Cortex of kidney (tissue), 1 donor: ENCODE measurements at places on chromosomes 7 and 10.

DNA sequence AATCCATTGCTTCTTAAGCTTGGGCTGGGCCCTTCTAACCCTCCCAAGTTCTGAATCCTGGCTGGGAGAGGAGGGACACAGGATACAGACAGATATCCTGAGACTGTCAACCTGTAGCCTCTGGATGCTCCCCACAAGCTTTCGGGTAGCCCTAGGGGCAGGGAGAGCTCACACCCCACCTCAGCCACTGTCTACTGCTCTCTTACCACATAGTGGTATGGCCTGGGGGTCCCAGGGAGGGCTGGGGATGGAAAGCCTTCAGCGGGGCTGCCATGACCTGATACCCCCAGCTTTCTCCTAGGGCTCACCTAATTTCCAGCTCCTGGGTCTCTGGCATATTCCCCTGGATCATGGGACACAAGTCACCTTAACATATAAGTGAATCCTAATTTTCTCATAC lies 25.1 kb downstream of the CRHR2 start:
- DNase-seq = no peak

- no peak for DNase-seq
These were observed 82.6 kb upstream of the CHCHD3 start for GRCh38 chr7:133164498-133164897.

DNA sequence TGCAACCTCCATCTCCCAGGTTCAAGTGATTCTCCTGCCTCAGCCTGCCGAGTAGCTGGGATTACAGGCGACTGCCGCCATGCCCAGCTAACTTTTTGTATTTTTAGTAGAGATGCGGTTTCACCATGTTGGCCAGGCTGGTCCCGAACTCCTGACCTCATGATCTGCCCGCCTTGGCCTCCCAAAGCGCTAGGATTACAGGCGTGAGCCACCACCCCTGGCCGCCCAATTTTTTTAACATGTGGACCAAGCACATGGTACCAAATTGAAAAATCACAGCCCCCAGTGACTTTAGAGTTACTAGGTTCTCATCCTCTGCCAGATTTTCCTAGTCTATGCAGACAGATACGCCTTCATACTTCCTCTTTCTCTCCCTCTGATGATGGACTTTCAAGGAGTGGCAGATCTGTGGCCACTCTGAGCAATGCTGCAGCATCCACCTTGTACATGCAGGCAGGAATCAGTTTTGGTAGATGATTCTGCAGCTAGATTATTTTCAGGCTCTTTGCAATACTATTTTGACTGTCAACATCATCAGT lies 34.0 kb upstream of the EZH2 start:
- DNase-seq = no peak

- no peak for DNase-seq
These were observed 33.6 kb downstream of the MEOX2 start for GRCh38 chr7:15652776-15653290.

GRCh38 chr10:123948030-123948823 lies 56.6 kb upstream of the CPXM2 start:
- DNase-seq = no peak

DNA sequence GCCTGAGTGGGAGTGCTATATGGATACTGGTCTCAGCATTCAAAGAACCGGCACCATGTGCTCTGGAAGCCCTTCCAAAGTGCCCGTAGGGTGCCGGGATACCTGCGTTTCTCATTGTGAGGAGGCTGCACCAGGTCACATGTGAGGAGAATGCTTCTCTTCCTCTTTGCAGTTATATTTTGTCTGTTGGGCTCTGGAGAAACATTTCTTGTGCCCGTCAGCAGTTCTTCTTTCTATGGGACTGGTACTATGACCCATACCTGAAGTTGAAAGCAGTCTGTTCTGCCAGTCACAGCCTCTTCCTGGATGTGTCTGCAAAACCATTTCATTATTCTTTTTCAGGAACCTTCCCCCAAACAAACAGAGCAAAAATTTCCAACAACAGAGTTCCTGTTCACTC lies 465.0 kb downstream of the SUGCT start:
- DNase-seq = no peak

DNA sequence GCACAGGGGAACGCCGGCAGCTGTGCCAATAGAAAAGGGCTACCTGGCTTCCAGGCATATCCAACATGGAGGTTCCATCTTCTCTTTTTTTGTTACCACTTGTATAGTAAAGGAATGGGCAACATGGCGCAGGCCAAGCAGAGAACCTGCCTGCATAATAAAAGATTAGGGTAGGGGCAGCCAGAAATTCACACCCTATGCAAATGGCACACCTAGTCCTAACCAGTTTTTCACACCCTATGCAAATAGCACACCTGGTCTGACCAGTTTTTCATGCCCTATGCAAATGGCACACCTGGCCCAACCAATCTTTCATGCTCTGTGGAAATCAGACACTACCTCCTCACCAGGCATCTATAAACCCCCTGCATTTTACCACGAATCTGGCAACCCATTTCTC lies 369.5 kb downstream of the IPMK start:
- DNase-seq = no peak

GRCh38 chr10:71432956-71433767 lies 36.4 kb downstream of the CDH23 start:
- no peak for DNase-seq

DNA sequence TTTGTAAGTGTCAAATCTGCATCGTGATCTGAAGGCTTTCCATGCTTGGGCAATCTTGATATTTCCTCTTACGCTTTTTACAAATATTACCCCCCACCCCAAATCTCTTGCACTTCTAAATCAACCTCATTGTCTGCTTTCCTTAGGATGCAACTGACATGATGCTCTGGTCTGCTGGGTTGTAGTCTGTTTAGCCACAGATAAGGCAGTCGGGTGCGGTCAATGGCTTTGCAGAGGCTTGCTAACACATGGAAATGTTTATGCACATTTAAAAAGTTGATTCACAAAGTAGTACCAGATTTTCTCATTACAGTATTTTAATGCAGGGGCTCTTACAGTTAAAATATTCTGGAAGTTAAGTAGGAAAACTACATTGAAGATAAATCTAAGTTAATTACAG lies 172.5 kb downstream of the BAMBI start:
- DNase-seq = no peak

DNA sequence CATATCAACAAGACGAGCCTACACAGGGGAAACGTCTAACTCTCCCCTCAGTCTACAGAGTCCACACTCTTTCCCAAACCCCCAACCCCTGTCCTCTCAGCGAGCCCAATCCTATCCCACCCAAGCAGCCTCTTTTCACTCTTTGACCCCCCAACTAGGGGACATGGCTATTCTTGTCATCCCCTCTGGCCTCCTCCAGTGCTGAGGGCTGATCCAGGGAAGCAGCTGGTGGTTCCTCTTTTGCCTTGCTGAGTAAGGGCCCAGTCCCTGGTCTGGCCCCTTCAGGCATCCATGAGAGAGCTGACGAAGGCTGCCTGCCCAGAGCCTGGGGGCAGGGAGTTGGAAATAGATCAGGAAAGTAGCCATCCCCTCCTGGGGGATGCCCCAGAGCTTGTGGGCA lies 6.4 kb downstream of the NOBOX start:
- no peak for DNase-seq

DNA sequence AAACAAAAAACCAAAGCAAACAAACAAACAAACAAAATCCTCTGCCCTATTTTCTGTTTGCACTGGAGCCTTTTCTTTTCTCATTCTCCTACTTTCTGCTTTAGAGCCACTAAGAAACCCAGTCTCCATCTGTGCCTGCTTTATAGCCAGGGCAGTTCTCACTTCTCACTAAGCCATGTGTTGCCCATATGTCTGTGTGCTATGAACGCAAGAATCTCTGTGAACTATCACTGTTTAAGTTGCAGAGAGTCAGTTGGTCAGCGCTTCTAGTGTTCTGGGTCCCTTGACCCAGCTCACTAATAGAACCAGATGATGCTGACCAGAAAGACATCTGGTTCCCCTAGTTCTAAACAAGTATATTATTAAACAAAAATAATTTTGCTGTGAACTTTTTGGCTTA lies 81.4 kb downstream of the FAM185A start:
- no peak for DNase-seq

DNA sequence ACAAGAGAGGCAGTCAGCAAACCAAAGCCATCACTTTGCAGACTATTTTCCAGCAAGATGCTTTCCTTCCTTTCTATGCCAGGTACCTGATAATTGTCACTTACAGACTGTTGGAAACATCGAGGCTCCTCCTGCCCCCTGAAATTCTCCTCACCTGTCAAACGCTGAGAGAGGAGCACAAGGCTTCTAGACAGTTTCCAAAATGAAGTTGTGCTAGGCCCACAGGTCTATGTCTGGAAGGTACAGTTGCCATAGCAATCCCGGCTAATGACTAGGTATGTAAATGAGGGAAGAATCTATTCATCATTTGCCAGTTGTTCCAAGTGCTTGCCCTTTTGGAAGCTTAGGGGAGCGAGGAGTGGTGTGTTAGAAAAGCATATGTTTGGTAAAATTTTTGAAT lies 334.4 kb downstream of the CALN1 start:
- DNase-seq = no peak

- DNase-seq = no peak
These were observed 540.6 kb downstream of the ZWINT start for GRCh38 chr10:55820478-55820877.

DNA sequence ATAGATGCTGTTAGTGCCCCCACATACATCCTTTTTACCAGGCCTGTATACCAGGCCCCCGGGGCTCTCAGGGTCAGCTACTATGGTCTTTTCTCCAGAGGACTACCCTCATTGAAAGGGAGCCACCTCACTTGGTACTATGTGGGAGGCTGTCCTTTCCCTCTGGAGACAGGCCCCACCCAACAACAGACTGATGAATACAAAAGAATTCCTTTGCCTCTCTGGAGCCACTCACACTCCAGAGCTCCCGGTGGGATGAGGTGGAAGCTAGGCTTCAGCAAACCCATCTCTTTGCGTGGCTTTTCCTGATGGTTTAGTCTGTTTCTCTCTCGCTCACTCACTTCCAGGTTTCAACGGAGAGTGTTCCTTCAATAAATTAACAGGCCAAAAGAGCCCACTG lies 30.3 kb downstream of the ANKMY2 start:
- DNase-seq = no peak

DNA sequence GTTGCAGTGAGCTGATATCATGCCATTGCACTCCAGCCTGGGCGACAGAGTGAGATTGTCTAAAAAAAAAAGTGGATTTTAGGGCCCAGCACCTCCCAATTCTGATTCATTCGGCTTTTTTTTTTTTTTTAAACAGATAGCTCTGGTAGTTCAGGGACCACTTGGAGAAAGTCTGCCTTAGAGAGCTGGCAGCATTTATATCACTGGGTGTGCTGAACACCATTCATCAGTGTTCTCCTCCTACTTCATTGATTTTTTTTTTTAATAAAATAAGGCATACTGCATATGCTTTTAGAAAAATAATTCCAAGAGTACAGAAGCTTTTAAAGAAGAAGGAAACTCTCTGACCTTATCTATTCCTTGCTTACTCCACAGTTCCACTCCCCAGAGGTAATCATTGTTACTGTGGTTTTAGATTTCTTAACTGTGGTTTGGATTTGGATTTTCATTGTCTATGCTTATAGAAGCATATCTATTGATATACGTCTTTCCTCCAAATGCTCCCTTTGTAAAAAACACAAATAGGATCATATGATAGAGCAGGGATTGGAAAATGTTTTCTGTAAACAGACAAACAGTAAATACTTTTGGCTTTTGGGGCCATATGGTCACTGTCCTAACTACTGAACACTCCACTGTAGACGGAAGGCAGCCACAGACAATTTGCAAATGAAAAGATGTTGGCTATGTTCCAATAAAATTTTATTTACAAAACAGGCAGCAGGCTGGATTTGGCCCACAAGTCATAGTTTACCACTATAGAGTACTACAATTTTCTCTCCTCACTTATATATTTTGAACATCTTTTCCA lies 21.1 kb upstream of the SAR1A start:
- DNase-seq = no peak

- no peak for DNase-seq
These were observed 103.9 kb downstream of the AASS start for GRCh38 chr7:122040147-122040546.

DNA sequence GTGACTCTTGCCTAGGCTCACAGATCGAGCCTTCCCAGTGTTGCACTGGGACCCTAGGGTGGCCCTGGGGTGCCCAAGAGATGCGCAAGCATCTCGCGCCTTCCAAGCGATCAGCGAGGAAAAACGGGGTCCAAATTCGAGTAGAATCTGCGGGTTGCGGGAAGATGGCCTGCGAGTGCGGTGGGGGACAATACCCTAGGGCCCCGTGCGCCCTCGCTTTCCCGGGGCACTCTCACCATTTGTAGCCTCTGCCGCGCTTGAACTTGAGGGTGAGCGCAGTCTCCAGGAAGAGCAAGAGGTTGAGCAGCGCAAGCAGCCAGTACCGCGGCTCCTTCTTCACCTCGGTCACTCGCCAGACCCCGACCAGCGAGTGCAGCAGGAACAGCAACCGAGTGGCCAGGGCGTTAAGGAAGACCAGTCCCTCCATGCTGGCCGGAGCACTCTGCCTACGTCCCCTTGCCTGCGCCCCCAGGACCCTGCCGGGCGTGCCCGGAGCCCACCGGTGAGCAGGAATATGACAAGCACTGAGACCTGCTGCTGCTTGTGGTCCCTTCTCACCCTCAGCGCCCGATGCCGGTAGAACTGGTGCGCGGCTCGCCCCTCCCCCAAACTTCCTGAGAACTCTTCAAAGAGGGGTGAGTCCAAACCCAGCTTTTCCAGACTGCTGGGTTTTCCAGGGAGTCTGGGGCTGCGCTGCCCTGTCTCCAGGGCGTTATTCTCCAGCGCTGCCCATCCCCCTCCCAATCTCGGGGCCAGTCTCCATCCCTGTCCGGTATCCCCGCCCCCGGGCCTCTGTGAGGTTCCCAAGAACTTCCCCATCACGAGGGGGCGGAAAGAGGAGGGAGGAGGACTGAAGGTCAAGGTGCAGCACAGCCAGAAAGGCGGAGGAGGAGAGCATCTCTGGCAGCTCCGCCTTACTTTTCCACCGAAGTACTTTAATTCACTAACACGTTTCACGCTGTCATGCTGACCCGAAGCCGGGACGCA lies at the start of gene TMEM26:
TMEM26 (minus strand) TSS at position 727 of the 987 bp plus-strand sequence; CDS start at position 427, 300 bp downstream.
- DNase-seq = no peak

GRCh38 chr10:28200775-28201174 lies 102.1 kb downstream of the MPP7 start:
- no peak for DNase-seq

GRCh38 chr7:6419310-6419773 lies 28.4 kb downstream of the DAGLB start:
- no peak for DNase-seq
